ENCODE measurements at places on chromosomes 1 and 21. TPM values are rescaled to one million over a fixed set of nuclear protein-coding genes. Genes with fewer than 3 reads are reported as not detected.

Gene PCAT6
- 1.0 TPM for polyA plus RNA-seq

Gene DRAXIN
- polyA plus RNA-seq, result 0.18 TPM

GRCh38 chr1:71521655-71522264 is 440.9 kb upstream of the ZRANB2 start:
- no peaks in the 10 kb centered on the region for H3K27me3 ChIP-seq
- no peaks in the 10 kb centered on the region for H3K36me3 ChIP-seq
- H3K4me3 ChIP-seq, result no peak overlapping the region
- H3K27ac ChIP-seq, result no peak overlapping the region
- no peaks in the 10 kb centered on the region for H3K4me1 ChIP-seq

DNA sequence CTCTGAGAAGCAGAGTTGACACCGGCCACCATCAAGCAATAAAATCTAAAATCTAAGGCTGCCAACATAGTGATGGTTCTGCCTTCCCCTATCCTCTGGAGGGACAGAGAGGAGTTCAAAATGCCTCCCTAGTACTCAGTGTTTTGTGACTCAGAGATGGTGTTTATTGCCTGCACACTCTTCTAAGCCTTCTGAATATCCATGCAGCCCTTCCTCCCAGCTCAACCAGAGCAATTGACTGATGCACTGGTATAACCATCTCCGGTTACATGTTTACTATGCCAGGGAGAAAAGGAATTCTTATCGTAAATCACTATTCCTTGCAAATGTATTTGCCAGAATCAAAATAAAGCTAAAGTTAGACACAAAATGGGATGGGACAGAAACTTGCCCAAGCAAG is 132.9 kb upstream of the RAB4A start:
- no peak for DNase-seq
- no peak overlapping the region for H3K27ac ChIP-seq
- H3K4me3 ChIP-seq, result no peak overlapping the region

GRCh38 chr1:201335174-201335870 is 42.2 kb downstream of the TNNT2 start:
- H3K4me1 ChIP-seq, result no peaks in the 10 kb centered on the region
- no peak overlapping the region for H3K4me3 ChIP-seq
- H3K36me3 ChIP-seq, result no peaks in the 10 kb centered on the region
- H3K27ac ChIP-seq, result no peak overlapping the region

- no peak for DNase-seq
- H3K27me3 ChIP-seq, result no peaks in the 10 kb centered on the region
- H3K36me3 ChIP-seq, result peaks cover 5% of the 10 kb centered on the region
Measured at GRCh38 chr1:226274138-226274537, 34.8 kb downstream of the LIN9 start.
